T-helper 17 cell (primary cell): ENCODE measurements at places on chromosomes 16 and 17. TPM values are rescaled to one million over a fixed set of nuclear protein-coding genes. Genes with fewer than 3 reads are reported as not detected.

DNA sequence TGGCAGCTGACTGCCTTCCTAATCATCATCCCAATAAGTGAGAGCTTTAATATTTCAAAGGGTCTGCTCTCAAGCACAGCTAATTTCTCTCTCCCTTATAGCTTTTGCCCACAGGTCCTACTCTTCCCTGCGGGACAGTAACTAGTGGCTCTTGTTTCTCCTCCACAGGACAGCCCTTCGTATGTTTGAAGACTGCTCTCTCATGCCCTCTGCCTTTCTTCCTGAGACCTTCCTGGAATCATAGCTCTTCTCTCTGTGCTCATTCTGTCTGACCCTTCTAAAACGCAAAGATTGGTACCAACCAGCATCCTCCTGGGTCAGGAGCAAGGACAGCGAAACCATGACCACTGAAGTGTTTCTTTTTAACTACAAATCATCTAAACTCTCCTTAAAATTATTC lies 168.9 kb downstream of the GRIN2A start:
- DNase-seq = no peak

GRCh38 chr17:75182319-75182568 lies 515 bp downstream of the SUMO2 start:
- no peak for DNase-seq

DNA sequence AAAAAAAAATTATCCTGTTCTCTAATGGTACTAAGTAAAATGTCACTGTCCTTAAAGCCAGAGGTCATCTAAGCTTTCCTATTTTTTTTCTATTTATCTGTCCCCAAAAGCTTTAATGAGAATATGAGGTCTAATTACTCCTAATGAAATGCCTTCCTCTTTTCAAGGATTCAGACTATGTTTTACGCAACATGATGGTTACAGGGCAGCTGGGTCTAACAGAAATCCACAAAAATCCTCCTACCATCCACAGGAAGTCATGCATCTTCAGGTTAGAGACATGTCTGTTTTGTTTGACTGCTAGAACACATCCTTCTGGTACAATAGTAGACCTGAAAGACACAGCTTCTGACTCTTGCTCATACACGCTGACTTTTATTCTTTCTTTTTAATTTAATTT lies 29.7 kb upstream of the NSRP1 start:
- DNase-seq = no peak

- DNase-seq = no peak
These were observed 10.2 kb upstream of the TMEM238L start for GRCh38 chr17:10814075-10814474.

GRCh38 chr17:68954146-68954896 lies 871 bp downstream of the ABCA8 start:
- no peak for DNase-seq

GRCh38 chr17:71180801-71181385 lies 939.9 kb upstream of the SOX9 start:
- no peak for DNase-seq

DNA sequence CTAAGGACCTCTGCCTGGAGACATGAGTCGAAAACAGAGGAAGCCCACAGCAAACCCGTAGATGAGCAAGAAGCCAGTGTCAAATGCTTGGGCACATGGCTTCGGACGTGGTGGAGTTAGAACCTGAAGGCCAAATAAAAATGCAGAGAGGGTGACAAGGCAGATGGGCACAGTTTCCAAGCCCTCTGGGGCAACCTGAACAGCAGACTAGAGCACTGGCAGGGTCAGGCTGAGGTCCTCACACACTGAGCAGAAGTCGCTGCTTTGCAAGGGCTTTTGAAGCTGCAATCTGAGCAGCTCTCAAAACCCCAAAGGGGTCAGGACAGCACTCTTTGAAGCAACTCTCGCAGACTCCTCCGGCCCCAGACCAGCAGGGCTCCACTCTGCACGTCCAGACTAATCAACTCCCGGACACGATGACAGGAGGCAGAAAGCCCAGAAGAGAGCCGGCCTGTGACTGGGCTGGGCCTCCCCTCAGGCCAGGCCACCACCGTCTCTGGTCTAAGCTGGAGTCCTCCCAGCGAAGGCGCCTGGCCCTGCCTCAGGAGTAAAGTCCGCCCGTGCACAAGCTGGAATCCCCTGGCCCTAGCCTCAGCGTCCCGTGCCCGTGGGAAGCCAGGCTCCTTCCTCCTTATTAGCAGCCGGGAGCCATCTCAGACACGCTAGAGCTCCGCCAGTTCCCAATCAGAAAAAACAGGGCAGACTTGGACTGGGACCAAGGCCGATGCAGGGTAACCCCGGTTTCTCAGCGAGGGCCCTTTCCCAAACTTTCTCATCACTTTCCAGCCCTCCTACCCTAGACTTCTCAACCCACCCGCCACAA lies 924 bp downstream of the SMARCD2 start:
- DNase-seq = no peak

DNA sequence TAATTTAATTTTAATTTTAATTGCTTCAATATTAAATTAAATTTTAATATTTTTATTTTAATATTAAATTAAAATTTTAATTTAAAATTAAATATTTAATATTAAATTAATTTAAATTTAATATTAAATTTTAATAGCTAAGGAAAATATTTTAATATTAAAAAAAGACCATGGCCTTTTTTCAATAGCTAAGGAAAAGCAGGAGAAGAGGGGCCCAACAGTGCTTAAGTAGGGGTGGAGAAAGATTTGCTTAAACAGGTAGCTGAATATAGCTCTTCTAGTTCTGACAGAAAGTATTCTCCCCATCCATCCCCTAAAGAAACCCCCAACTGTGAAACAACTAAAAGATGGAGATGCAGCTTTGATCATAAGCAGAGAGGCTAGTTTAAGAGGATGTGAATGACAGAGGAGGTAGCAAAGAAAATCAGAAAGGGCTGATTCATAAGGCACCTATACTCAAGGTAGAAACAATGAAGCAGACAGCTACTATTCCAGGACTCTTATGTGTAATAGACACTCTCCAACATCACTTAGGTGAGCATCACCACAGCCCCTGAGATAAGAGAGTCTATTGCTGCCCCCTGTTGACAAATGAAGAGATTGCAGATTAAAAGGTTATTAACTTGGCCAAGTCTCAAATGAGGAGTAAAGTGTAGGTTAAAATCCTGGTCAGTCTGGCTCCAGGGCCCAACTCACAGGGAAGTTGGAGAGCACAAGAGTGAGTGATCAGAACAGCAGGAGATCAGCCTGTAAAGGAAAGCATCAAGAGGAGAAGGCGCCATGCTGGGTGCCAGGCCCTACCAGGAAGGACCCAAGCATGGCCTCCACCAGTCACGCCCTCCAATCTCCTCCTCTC lies 7.8 kb upstream of the RNASEK start:
- DNase-seq = no peak

- DNase-seq = no peak
These were observed 7.3 kb downstream of the C16orf86 start for GRCh38 chr16:67673712-67674580.

DNA sequence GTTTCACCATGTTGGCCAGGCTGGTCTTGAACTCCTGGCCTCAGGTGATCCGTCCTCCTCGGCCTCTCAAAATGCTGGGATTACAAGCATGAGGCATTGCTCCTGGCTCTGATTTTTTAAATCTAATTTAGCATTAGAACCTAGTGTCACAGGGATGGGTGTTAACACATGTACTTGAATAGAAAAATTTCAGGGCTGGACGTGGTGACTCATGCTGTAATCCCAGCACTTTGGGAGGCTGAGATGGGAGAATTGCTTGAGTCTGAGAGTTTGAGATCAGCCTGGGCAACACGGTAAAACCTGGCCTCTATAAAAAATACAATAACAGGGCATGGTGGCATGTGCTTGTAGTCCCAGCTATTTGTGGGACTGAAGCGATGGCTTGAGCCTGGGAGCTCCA lies 6.0 kb upstream of the RNF135 start:
- no peak for DNase-seq

DNA sequence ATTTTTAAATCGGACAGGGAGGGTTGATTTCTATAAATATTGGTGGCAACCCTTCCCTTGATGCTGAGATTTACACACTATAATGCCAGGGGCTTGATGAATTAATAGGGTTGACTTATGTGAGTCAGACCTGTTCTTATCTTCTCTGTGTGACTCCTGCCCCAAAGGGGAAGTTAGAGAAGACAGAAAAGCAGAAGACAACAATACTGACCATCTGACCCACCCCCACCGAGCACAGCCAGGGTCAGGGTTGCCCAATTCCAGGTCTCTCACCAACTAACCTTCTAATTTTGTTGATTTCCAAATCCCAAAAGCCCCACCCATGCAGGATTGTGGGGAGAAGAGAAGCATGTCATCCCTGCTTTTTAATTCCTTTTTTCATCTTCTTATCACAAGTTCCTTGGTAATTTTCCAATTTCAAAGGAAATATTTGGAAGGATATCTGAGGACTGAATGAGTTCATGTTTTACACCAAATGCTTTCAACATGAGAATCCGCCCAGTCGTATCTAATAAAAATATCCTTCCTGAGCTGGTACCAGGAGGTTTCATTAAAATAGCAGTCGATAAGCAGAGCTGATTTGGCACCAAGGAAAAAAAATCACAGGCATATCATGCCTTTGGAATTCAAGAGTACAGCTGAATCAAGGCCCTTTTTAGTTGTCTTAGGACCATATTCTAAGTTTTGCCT lies 603.4 kb upstream of the CDH11 start:
- DNase-seq = no peak

- DNase-seq = no peak
These were observed 130.1 kb upstream of the TMEM97 start for GRCh38 chr17:28188841-28189263.

- no peak for DNase-seq
These were observed 39.9 kb downstream of the CEP95 start for GRCh38 chr17:64546716-64547115.

DNA sequence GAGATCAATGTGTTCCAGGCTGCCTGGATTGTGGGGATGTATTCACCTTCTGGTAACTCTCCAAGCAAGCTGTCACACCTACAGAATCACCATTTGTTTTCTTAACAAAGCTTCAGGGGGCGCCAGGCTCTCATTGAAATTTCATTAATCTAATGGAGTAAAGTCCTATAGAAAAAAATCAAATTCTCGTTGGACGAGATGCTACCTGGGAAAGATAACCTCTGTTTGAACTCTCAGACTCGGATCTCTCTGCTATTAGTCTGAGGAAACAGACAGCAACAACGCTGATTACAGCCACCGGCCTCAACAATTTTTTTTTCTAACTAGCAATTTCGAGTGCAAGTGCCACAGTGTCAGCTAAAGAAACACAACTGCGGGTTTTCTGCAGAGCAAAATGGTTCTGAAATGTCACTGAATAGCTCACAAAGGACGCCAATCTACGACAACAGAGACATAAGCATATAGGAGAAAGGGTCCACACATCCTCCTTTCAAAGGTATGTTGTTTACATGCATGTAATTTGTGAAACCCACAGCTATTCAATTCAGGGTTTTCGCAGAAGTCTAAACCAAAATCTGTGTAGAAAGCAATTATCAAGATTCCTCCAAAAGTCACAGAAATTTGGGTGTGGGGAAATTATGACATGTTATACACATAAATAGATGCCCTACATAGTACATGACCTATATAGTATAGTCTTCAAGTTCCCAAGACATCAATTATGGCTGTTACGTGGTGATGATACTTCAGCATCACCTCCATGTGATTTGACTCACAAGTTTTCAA lies 135.8 kb downstream of the SKAP1 start:
- no peak for DNase-seq

DNA sequence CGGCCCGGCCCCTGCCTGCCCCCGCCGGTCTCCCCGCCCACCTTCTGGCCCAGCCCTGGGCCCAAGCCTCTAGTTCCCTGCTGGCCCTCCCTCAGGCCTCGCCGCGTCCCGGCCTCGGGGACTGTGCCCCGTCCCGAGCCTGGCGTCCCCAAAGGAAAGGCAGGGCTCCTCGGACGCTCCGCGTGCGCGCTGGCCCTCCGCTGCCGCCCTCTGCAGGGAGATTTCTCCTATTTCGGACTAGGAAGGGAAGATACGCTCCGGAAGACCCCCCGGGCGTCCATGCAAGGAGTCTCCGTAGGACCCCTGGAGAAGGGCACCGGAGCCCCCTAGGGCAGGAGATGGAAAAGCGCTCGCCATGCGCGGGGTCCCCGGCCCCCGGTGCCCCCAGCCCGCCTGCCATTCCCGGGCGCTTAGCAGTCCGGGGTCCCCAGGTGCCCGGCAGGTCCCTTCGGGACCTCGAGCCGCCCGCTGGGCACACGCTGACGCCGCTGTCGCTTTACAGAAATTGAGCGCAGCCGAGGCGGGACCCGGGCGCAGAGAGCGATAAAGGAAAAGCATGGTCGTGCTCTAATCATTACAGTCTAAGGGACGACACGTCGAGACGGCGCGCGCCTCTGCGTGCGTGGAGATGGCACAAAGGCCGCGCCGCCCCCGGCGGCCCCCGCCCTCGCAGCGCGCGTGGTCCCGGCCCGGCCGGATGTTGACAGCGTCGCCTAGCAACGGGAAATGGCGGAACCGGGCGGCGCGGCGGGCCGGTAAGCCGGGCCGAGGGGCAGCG lies at the start of gene CCDC40:
Gene CCDC40 (plus strand): TSS at position 706 of the 778 bp plus-strand sequence. CDS start 21 bp downstream, at position 727.
- peak; percentile 64 for DNase-seq

- DNase-seq = no peak
These were observed 16.6 kb downstream of the KRT9 start for GRCh38 chr17:41555105-41555887.

DNA sequence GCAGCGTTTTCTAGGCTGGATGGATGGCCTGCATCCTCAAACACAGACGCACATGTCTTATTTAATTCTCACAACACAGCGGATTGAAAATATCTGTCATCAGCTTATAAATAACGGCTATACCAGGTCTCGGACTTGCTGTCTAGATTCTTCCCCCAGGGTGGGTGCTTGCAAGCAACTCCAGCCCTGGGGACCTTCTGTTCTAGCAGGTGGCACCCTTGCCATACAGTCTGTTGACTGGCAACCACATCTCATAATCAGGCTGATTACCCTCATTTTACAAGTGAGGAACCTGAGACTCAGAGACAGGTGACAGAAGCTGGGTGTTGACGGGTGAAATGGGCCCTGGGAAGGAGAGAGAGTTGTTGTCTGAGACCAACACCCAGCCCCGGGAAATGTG lies 16.2 kb upstream of the SEZ6 start:
- no peak for DNase-seq

DNA sequence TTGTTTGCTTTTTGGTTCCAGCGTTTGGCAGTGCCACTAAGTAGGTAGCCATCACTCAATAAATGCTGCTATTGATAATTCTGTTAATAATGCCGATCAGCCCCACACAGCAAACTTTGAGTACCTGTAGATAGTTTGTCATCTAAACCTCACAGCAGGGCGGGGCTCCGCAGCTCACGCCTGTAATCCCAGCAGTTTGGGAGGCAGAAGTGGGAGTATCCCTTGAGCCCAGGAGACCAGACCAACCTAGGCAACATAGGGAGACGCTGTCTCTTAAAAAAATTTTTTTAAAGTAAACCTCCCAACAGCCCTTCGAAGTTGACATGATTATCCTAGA lies 1.6 kb downstream of the BFAR start:
- no peak for DNase-seq

GRCh38 chr16:56278196-56278855 lies 87.0 kb downstream of the GNAO1 start:
- DNase-seq = no peak

APOH gene
- not detected for total RNA-seq

CNTD1 gene
- not detected for total RNA-seq

ABCA8 gene
- not detected for total RNA-seq

RPL38 gene
- 1,684 TPM for total RNA-seq

TAC4 gene
- not detected for total RNA-seq

PDE6G gene
- 0.50 TPM for total RNA-seq
